Left ventricle myocardium superior (tissue), 1 donor: ENCODE measurements at places on chromosomes 3 and 15. TPM values are rescaled to one million over a fixed set of nuclear protein-coding genes. Genes with fewer than 3 reads are reported as not detected.

Gene GUCA1C
- 1.8 TPM for total RNA-seq

Gene NRROS
- 2.3 TPM for total RNA-seq

Gene SLC22A14
- not detected for total RNA-seq

Gene SLC28A1
- 0.50 TPM for total RNA-seq

Gene APBA2
- total RNA-seq, result 1.2 TPM

Gene BCL6
- total RNA-seq, result 104 TPM

Gene LRRC49
- 79.8 TPM for total RNA-seq

Gene RTP4
- total RNA-seq, result 1.0 TPM

Gene CACNA2D2
- total RNA-seq, result 2.8 TPM

Gene SLC24A1
- total RNA-seq, result 1.7 TPM

Gene PEX11A
- total RNA-seq, result 13.9 TPM

Gene KCNH8
- total RNA-seq, result 0.05 TPM

Gene MST1
- total RNA-seq, result 6.6 TPM

Gene HTR3E
- total RNA-seq, result not detected

Gene PLCH1
- total RNA-seq, result 0.50 TPM

Gene BLM
- 35.9 TPM for total RNA-seq

Gene GSK3B
- total RNA-seq, result 45.7 TPM

Gene FYTTD1
- total RNA-seq, result 71.8 TPM

Gene TRIM42
- not detected for total RNA-seq

Gene C15orf62
- not detected for total RNA-seq

Gene CCDC13
- total RNA-seq, result 0.17 TPM

Gene CDHR4
- not detected for total RNA-seq

Gene ERICH6
- not detected for total RNA-seq

Gene ERC2
- 0.94 TPM for total RNA-seq

Gene ZNF502
- total RNA-seq, result 3.6 TPM

Gene IL5RA
- 0.17 TPM for total RNA-seq

Gene SLC6A1
- 0.62 TPM for total RNA-seq

Gene CIB2
- 16.4 TPM for total RNA-seq

Gene LMAN1L
- total RNA-seq, result 23.5 TPM

Gene IGSF11
- total RNA-seq, result 1.6 TPM

Gene SKOR1
- 0.07 TPM for total RNA-seq

Gene REC114
- total RNA-seq, result 0.84 TPM

Gene PTH1R
- 13.0 TPM for total RNA-seq

Gene LTK
- 1.5 TPM for total RNA-seq

Gene SOX2
- 0.22 TPM for total RNA-seq

Gene GRAMD1C
- total RNA-seq, result 3.4 TPM

Gene LZTFL1
- total RNA-seq, result 10.1 TPM

Gene AADACL2
- not detected for total RNA-seq
